ENCODE measurements at places on chromosomes 2 and 18. TPM values are rescaled to one million over a fixed set of nuclear protein-coding genes. Genes with fewer than 3 reads are reported as not detected.

PMAIP1 gene
- total RNA-seq = 0.24 TPM

GAL3ST2 gene
- not detected for total RNA-seq

- DNase-seq = no peak
These were observed 189.9 kb downstream of the INO80D start for GRCh38 chr2:205895981-205896655.

GRCh38 chr2:48983551-48983950 lies 170.8 kb downstream of the FSHR start:
- DNase-seq = no peak

DNA sequence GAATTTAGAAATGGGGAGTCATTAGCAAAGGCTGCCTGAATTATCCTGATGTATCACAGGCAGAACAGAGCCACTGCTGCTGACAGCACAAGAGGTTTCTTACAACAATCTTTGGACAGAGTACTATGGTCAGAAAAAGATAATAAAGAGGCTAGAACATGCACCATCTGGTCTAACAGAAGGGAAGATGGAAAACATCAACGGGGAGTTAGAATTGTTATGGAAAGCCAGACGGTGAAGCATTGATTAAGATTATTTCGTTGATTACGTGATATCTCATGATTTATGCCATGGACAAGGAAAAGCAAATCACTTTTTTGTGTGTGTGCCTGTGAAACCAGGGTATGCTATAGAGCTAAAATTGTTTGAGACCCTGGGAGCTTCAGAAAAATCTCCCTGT lies 409.4 kb upstream of the ETAA1 start:
- no peak for DNase-seq

- DNase-seq = no peak
These were observed 46.6 kb upstream of the TCF4 start for GRCh38 chr18:55634545-55634944.
